Mononuclear cell (primary cell): ENCODE measurements at places on chromosomes 2 and 18. TPM values are rescaled to one million over a fixed set of nuclear protein-coding genes. Genes with fewer than 3 reads are reported as not detected.

Gene MYCN
- total RNA-seq: 0.10 TPM

Gene MGAT4A
- total RNA-seq: 207 TPM

Gene OSBPL6
- 0.21 TPM for total RNA-seq

Gene DES
- total RNA-seq: 1.3 TPM

Gene TUBA4B
- not detected for total RNA-seq

Gene TMEM37
- not detected for total RNA-seq

Gene CPS1
- 0.42 TPM for total RNA-seq

Gene PARD6G
- total RNA-seq: 0.73 TPM

Gene TUBA3D
- total RNA-seq: not detected

Gene NEU4
- total RNA-seq: 8.5 TPM

Gene RND3
- 0.42 TPM for total RNA-seq
